ENCODE measurements at places on chromosomes 7 and 10. TPM values are rescaled to one million over a fixed set of nuclear protein-coding genes. Genes with fewer than 3 reads are reported as not detected.

The ODAD2 gene
- 0.40 TPM for total RNA-seq

The GRM8 gene
- total RNA-seq: not detected

The OR2AE1 gene
- total RNA-seq: 0.26 TPM

The HECW1 gene
- under 0.01 TPM for total RNA-seq

The FEZF1 gene
- total RNA-seq: not detected

The CYP3A7 gene
- total RNA-seq: not detected

The AZGP1 gene
- total RNA-seq: not detected

The ICA1 gene
- 2.2 TPM for total RNA-seq

The PRLHR gene
- not detected for total RNA-seq

The REPIN1 gene
- total RNA-seq: 43.3 TPM

The PTPRZ1 gene
- not detected for total RNA-seq

The SPDYE9 gene
- total RNA-seq: not detected

The ADCY1 gene
- total RNA-seq: 0.12 TPM

The GFRA1 gene
- 0.12 TPM for total RNA-seq

The TEX47 gene
- not detected for total RNA-seq

The NKX1-2 gene
- not detected for total RNA-seq

The R3HCC1L gene
- 11.1 TPM for total RNA-seq

The SLC26A4 gene
- 20.5 TPM for total RNA-seq

The CELF2 gene
- 16.6 TPM for total RNA-seq

The MMP21 gene
- total RNA-seq: not detected

The BMPER gene
- 5.9 TPM for total RNA-seq

The GPR146 gene
- 0.79 TPM for total RNA-seq

The OR6B1 gene
- not detected for total RNA-seq

The NPSR1 gene
- not detected for total RNA-seq

The FOXI2 gene
- not detected for total RNA-seq

The DHTKD1 gene
- 21.1 TPM for total RNA-seq

The SFRP5 gene
- not detected for total RNA-seq

The KEL gene
- not detected for total RNA-seq

The ARHGEF5 gene
- total RNA-seq: 2.0 TPM

The GNAI1 gene
- 8.3 TPM for total RNA-seq

The FKBP9 gene
- total RNA-seq: 318 TPM

The MTURN gene
- 17.3 TPM for total RNA-seq

The TIMM23 gene
- 72.8 TPM for total RNA-seq

The TMEM225B gene
- total RNA-seq: 0.62 TPM

The ASB13 gene
- total RNA-seq: 9.8 TPM

The SEMA3C gene
- 39.1 TPM for total RNA-seq

Measured in aortic smooth muscle cell (primary cell).